Activated CD4-positive, alpha-beta T cell treated with anti-CD3 and anti-CD28 coated beads, Interleukin-2, amount 50 U/mL, for 48 hours (primary cell): ENCODE measurements at places on chromosomes 3 and 15.

- peak; percentile 59 for DNase-seq
Observed at GRCh38 chr15:52331490-52332240, 36.1 kb upstream of the MYO5C start.

DNA sequence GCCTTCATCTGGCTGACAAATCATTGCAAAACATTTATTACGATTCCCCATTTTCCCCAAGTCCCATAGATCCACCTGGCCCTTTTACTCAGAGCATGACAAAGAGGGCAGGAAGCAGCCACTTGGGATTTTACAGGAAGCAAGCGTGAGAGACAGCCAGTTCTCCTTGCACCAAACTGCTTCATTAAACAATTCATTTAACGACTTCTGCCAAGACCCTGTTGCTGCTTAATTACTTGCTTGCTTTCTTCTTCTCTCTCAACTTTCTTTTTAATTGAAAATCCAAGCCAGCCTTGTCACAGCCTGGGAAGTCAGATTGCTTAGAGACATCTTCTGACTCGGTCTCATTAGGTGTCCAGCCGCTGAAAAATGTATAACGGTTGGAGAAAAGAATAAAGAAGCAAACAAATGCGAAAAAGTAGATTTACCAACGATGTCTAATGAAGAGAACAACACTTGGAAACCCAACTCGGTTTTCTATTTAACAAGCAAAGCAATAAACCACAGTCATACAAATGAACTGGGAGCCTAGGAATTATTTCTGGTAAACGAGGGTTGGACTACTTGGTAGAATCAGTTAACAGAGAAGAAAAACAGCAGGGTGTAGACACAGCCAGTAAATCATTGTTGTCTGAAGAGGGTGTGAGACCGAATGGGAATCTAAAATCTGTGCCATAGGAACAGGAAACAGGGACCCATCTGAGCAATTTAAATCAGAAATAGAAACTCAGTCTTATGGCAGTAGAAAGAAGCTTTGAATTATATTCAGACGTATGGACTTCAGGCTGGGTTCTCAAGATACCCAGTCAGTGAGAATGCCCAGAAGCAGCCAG is 298.3 kb downstream of the LRRC3B start:
- no peak for DNase-seq

- DNase-seq: no peak
Observed at GRCh38 chr3:151062611-151063010, 22.9 kb upstream of the MED12L start.

- no peak for DNase-seq
Observed at GRCh38 chr3:12229896-12230295, 59.0 kb upstream of the PPARG start.

GRCh38 chr15:35777061-35777460 is 231.1 kb upstream of the DPH6 start:
- DNase-seq: no peak

DNA sequence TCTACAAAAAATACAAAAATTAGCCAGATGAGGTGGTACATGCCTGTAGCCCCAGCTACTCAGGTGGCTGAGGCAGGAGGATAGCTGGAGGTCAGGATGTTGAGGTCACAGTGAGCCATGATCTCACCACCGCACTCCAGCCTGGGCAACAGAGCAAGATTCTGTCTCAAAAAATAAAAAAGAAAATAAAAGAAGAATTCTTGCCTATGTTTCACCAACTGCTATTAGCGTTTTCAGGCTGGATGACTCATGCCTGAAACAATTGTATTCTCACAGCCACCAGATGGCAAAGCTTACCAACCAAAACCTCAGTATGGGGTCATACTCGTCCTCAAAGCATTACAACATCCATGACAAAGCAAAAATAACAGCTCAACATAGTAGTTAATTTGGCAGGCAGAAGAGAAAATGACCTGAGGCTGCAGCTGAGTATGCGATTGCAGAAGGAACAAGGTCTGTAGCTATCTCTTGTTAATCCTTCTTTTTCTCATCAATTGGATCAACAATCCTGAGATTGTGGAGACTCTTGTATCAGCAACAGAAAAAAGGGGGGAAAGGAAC is 52.2 kb downstream of the TP53BP1 start:
- peak; percentile 18 for DNase-seq

GRCh38 chr3:61974662-61975061 is 398.7 kb downstream of the FEZF2 start:
- DNase-seq: no peak

DNA sequence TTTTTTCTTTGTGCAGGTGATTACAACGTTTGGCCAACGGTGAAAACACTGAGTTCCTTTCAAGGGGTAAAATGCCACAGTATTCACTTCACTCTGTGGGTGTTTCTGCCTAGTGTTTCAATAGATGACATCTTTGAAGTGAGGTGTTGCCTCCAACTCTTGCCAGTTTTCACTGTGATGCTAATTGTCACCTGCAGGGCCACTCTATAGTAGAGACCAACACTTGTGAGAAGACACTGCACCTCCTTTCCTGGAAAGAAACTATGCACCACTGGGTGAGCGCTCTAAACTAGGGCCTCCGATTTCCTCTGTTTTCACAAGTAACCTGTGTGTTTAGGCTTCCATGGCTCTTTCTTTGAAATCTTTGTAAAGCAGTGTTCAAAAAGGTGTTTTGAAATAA is 98.3 kb downstream of the THRB start:
- no peak for DNase-seq

- DNase-seq: no peak
Observed at GRCh38 chr3:16205156-16205870, 30.8 kb downstream of the GALNT15 start.

DNA sequence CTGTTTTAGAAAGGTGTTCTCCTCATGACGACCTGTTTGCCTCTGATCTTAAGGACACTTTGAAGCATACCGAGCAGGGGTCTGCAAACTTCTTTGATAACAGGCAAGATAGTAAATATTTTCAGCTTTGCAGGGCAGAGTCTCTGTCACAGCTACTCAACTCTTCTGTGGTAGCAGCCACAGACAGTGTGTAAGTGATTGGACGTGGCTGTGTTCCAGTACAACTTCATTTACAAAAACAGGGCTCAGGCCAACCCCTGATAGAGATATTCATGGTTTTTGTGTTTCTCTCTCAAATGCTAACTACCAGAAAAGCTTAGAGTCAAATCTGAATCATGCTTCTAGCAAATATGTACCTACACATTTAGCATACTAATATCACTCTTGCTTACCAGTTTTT is 51.5 kb downstream of the TGFBR2 start:
- DNase-seq: no peak

DNA sequence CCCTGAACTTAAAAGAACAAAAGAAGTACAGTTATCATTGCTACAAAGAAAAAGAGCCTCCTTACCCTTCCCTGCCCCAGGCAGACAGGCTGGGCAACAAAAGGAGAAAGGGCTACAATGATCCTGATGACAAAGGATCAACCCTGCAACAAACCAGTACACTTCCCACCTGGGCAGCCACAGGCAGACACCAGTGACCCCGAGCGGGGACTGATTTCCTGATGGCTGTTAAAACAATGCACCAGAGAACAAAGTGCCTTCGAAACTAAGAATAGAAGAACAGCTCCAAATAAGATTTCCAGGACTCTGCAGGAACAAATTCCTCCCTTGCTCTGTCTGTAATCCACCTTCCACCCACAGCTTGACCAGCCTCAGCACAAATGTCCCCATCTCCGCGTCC is 106.3 kb upstream of the ARHGEF3 start:
- no peak for DNase-seq

GRCh38 chr3:85360742-85361387 is 402.1 kb downstream of the CADM2 start:
- DNase-seq: peak; percentile 15

GRCh38 chr15:82935382-82935781 is 17.1 kb downstream of the HOMER2 start:
- DNase-seq: no peak

- no peak for DNase-seq
Observed at GRCh38 chr3:55701997-55702396, 214.9 kb upstream of the WNT5A start.

GRCh38 chr3:52983336-52983807 is 62.5 kb downstream of the SFMBT1 start:
- DNase-seq: peak; percentile 58

DNA sequence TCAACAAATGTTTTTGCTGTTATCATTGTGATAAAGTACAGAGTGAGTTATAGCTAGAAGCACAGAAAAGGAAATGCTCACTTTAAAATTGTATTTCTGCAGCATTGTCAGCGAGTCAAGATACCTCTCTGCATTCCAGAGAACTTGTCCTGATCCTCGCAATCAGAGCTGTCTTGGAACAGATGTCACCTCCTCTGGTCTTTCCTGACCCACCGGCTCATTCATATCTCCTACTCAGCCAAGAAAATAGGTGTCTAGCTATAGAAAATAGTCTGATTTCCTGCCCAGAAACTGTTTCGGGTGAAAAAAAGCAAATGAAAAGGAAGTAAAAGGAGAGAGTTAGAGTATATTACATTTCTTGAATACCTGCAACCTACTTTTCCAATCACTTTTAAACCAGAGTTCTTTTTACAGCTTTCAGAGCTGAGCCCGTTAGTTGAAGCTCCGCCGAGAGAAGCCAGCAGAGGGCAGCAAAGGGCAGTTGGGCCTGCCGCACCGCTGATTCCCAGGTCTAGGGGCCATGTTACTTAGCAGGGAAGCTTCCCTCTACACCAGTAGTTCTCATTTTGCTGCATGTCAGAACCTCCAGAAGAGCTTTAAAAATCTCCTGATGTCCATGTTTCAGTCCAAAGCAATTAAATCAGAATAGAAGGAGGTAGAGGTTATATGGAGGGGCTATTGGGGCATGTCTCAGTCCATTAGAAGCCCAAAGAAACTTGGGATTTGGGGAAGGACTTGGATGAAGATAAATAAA is 185.7 kb upstream of the THRB start:
- peak; percentile 75 for DNase-seq

- DNase-seq: no peak
Observed at GRCh38 chr15:48582452-48583247, 62.9 kb downstream of the FBN1 start.

DNA sequence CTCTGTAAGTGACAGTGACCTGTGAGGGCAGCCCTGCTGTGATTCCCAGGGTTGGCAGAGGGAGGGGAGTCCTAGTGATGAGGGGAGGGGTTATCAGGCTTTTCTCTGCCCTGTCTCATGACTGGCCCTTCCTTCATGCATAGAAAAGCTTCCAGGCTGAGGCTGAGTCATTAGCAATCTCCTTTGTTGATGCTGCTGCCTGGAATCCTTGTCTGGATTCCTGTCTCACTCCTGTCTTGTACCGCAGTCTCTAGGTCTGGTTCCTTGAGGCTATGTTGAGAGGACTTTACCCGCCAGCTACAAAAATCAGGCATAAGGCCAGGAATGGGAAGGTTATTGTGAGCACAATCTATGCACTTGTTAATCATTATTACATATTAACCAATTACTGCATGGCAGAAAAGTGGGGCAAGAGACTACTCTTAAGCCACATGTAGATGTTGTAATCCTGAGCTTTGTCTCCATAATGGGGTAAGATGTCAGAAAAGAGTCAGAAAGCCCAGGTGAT is 7.2 kb downstream of the KLHL6 start:
- no peak for DNase-seq
